ENCODE measurements at places on chromosomes 13 and 19. TPM values are rescaled to one million over a fixed set of nuclear protein-coding genes. Genes with fewer than 3 reads are reported as not detected.

The EDNRB gene
- total RNA-seq: not detected

The SCN1B gene
- 0.21 TPM for total RNA-seq

The VPS36 gene
- total RNA-seq: 25.3 TPM

The RGS9BP gene
- 0.07 TPM for total RNA-seq

The ZSCAN4 gene
- total RNA-seq: 0.17 TPM

The MTMR6 gene
- 25.4 TPM for total RNA-seq

The ACTL9 gene
- not detected for total RNA-seq

The KISS1R gene
- total RNA-seq: not detected

The RYR1 gene
- total RNA-seq: 0.78 TPM

The SLC1A6 gene
- not detected for total RNA-seq

The CYP4F8 gene
- total RNA-seq: not detected

Data from foreskin keratinocyte (primary cell).